Stimulated activated CD8-positive, alpha-beta memory T cell treated with anti-CD3 and anti-CD28 coated beads, Interleukin-4, amount 100 ng/mL, for 1 hour (primary cell): ENCODE measurements at places on chromosomes 1 and 21.
A peak's percentile ranks its signal among the peaks of the same experiment; 100 is the strongest.

- DNase-seq = no peak
Observed at GRCh38 chr1:155070721-155071569, 7.4 kb downstream of the EFNA4 start.

GRCh38 chr1:2187619-2188018 lies 7.0 kb downstream of the FAAP20 start:
- DNase-seq = no peak

DNA sequence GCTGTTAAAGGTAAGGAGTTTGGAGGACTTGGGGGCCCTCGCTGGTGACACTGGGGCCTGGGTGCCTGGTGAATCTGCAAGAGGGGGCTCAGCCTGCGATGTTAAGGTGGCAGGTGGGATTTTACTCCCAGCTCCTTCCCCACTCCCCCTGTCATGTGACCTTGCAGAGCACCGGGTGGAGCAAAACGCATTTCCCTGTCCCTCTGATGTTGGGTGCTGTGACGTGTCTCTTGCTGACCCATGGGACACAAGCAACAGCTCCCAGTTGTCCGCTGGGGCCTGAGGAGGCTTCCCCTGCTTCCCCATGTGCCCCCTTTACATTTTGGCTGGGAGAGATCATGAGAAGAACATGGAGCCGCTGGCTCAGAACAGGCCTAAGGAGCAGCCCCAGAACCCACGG lies 319.0 kb downstream of the MATN1 start:
- no peak for DNase-seq

DNA sequence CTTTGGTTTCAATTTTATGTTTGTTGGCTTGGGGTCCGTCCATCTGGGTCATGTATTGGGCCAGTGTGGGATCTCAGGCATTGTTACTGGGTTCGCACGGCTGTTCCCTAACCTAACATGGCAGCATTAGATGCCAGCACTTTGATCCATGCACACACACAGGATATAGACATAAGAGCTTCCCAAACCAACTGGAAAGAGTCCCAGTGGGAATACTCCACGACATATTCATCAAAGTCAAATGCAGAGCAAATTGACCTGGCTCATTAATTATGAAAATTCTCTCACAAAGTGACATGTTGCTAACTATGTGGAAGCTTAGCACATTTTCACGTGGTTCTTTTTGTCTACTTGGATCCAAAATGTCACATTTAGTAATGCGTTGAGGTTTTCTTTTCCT lies 130.4 kb downstream of the SETD4 start:
- DNase-seq = no peak

DNA sequence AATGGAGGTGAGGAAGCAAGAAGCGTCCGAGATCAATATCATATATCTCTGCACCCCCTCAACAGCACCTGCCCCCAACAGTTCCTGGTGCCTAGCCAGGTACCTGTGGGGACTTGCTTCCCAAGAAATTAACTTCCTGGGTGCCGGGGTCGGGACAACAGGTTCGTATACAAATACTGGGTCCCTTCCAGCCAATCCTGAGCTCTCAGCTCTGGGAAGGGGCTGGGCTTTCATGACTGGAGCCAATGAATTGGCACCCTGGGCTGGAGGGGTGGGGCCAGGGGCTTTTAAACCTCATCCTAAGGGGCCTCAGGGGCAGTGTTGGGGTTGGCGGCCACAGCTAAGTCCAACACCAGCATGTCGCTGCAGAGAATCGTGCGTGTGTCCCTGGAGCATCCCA lies at the start of gene PADI3:
Gene PADI3 (plus strand): TSS at position 318 of the 400 bp plus-strand sequence. CDS start 40 bp downstream, at position 358.
- DNase-seq = no peak

DNA sequence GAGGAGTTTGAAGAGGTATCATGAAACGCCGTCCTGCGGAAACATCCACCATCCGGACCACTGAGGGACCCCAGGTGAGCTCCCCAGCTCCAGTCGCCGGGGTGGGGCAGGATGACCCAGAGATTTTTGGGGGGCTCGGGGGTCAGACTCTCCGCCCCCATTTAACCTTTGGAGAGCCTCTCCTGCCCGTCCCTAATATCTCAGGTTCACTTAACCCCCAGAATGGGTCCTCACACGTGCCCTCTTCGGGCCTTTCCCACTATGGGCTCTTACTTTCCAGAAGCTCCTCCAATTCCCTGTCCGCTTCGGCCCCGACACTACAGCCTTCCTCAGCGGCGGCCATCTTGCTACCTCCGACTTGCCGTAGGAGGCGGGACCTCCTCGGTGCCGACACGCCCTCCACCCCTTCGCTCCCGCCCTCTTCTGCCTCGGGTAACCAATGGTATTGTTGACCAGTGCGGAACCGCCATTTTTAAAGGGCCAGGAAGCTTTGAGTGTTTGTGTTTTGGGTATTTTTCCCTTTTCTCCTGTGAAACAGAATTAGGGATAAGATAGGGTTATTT lies at the start of gene PEX19:
Gene PEX19 (minus strand): TSS at position 352 of the 563 bp plus-strand sequence. CDS start 9 bp downstream, at position 343.
- DNase-seq = peak; percentile 84

GRCh38 chr1:160410406-160411005 lies 10.1 kb downstream of the VANGL2 start:
- DNase-seq = no peak

DNA sequence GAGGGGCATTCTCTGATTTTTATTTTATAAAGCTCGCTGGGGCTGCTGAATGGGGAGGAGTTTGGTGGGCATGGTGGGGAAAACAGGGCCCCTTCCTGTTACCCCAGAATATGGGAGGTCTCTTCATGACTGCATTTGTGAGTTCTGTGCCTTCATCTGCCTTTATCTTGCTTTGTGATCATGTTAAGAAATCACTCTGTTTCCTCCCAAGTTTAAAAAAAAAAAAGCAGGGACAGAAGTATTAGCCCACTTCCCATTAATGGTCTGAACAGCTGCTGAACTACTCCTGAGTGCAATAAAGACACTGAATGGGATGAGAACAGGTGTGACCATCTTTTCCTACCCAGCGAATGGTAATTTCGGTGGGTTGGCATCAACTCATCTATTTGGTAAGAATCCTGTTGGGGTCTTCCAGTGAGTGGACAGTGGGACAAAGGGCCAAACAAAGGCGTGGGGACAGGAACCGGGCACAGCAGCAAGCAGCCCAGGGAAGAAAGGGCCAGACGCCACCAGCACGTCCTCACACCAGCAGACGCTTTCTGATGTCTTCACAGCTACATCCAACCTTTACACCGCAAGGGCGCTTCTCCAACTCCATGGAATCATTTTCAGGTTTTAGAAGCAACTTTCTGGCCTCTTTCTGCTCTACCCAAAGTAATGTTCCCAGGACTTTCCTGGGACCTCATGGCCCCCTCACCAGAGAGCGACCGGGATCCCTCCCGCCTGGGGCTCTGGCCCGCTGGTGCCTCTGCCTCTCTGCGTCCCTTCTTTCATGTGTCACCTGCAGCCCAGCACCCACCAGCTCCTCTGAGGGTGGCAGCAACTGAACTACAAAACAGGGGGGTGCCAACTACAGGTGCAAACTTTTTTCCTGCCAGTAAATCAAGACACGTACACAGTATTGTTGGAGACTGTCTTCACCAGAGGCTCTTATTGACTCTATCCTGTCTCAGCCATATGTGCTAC lies 160.2 kb downstream of the ADSS2 start:
- DNase-seq = no peak

- DNase-seq = no peak
Observed at GRCh38 chr1:209703834-209704504, 677 bp upstream of the HSD11B1 start.

GRCh38 chr1:185663332-185663731 lies 70.9 kb upstream of the HMCN1 start:
- DNase-seq = no peak

GRCh38 chr21:46028573-46029091 lies 47.1 kb downstream of the COL6A1 start:
- DNase-seq = no peak

GRCh38 chr1:52970149-52970548 lies 43.1 kb downstream of the SCP2 start:
- no peak for DNase-seq

GRCh38 chr1:10082785-10083479 lies 50.2 kb downstream of the UBE4B start:
- DNase-seq = no peak

GRCh38 chr21:41765420-41765821 lies 1.4 kb downstream of the RIPK4 start:
- DNase-seq = no peak

DNA sequence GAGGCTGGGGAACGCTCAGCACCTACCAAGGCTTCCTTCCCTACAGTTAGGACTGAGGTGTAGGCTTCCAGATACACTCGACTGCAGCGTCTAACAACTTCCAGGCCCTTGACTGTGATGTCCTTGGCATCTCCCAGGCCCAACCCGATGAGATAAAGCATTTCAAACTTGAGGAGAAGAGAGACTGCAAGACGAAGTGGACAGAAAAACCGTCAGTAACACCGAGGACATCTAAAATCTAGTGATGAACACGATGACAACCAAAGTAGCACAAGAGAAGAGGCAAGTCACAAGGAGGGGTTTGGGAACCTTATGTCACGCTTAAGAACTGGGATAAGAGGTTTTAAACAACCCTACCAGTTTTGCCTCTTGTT lies 314 bp downstream of the DPH5 start:
- no peak for DNase-seq
